NCI-H1930 (cell line): ENCODE measurements at places on chromosomes 11 and 22.

DNA sequence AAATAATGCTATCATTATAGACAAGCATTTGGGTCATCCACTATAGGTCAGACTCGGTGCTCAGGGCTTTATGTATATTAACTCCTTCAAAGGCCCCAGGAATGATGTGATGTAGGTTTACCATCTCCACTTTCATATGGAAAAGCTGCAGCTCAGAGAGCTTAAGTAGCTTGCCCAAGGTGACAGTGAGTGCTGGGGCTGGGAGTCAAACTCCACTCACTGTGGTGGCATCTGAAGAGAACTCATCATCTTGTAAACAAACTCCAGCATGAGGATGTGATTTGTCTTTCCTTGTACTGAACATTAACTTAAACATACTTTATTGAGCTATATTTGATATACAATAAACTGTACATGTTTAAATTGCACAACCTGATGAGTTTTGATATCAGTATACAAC lies 25.4 kb downstream of the TENM4 start:
- no peak for DNase-seq

GRCh38 chr11:78840623-78841022 lies 266.0 kb upstream of the NARS2 start:
- DNase-seq = no peak

DNA sequence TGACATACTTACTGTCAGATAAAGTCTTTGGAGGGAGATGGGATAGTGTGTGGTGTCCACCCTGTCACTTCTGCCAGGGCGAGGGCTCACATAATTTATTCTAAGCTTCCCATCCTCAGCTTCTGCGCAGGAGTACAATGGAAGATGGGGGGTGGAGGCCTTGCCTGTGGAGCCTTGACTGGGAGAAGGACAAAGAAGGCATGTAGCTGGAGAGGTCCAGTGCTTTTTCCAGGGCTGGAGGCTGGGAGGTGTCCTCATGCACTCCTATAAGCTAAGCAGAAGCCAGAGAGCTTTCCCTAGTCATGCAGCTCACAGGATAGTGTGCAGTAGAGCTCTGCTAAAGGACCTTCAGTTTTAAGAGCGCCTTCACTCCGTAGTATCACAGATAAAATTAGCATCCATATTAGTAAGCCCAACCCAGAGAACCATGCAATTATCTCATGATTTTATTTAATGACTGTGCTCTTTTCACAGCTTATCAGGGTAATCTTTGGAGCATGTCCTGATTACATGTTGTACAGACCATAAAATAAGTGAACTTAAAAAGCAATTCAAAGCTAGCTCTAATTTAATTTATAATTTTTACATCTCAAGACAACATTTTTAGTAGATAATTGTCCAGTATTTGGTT lies 148.3 kb downstream of the TEAD1 start:
- DNase-seq = no peak

GRCh38 chr11:95715777-95716241 lies 73.8 kb downstream of the FAM76B start:
- DNase-seq = no peak

DNA sequence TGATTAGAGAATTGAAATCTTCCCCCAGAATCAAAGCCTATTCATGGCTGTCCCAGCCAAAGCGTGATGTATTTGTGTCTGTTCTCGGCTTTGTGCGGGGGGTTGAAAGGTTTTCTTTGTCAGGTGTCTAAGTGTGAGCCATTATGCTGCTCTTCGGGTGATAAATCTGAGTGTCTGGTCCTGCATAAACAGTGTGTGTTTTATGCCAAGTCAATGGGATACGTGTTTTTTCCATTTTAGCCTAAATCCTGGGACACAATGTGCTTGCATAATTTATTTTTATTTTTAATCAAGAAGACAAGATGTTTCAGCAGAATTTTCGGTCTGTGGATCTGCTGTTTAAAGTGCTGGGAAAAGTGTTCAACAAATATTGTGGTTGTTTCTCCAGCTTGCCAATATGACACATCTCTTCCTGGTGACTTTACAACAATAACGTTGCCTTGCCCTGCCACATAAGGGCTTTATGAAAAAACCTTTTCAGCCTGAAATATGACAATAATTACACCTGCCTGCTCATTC lies 267.8 kb downstream of the TBC1D22A start:
- no peak for DNase-seq
